DMS79 (cell line): ENCODE measurements at places on chromosomes 11 and 22.

DNA sequence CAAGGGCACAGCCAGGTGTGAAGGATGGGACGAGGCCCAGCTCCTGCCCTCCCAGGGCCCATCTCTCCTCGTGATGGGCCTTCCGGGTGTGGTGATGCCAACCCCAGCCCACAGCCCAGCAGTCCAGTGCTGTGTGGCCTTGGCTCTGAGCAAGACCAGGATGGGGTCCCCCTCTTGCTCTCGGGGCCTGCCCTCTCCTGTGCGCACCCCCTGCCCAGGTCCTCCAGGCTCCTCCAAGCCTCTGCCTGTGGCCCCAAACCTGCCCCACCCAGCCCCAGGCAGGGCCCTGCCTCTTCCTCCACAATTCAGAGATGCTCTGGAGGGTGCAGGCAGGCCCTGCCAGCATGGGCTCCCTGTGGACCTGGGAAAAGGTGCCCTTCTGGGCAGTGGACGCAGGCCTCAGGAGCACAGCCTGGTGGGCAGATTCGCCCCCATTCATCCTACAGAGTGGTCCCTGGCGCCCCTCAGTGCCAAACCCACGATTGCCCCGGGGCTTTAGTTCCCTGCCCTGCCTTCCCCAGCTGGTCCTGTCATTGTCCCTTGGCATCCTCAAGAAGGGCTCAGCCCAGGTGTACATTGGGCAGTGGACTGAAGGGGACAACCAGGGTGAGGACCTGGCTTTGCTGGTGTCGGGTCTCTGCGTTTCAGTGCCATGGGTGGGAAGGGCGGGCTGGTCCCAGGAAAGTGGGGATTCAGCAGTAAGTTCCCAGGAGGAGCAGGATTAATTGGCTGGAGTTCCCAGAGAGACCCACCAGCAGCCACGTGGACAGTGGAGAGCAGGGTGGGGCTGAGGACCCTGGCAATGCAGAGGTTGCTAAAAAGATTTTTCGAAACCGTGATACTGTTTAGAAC is 19.8 kb downstream of the EIF1AD start:
- DNase-seq: no peak

DNA sequence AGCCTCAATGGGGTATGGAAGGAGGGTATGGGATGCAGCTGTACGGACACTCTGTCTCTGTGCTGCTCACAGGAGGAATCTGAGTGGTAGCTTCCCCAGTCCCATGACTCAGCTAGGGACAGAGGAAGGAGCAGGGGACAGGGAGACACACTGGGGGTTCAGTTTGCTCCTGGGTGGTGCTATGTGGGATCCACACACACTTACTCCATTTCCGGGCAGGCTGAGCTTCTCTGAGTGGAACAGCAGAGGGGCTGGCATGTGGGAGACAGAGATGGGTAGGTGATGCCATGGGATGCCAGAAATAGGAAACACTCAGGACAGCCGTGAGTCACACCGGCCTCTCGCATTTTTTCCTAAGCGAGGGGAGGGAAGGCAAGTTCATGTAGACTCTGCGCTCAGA is 59.2 kb upstream of the KIRREL3 start:
- no peak for DNase-seq

- no peak for DNase-seq
These were observed 25.0 kb downstream of the PPFIBP2 start for GRCh38 chr11:7538466-7539454.

GRCh38 chr11:78612721-78613377 is 38.2 kb upstream of the NARS2 start:
- DNase-seq: no peak

GRCh38 chr11:115918576-115918975 is 414.4 kb upstream of the CADM1 start:
- DNase-seq: no peak

- DNase-seq: no peak
These were observed 125.0 kb upstream of the ARHGAP42 start for GRCh38 chr11:100562128-100562527.
